Activated naive CD4-positive, alpha-beta T cell (primary cell): ENCODE measurements at places on chromosomes 13 and 19.

GRCh38 chr13:99305158-99305557 is 2.0 kb downstream of the GPR183 start:
- no peak for DNase-seq

DNA sequence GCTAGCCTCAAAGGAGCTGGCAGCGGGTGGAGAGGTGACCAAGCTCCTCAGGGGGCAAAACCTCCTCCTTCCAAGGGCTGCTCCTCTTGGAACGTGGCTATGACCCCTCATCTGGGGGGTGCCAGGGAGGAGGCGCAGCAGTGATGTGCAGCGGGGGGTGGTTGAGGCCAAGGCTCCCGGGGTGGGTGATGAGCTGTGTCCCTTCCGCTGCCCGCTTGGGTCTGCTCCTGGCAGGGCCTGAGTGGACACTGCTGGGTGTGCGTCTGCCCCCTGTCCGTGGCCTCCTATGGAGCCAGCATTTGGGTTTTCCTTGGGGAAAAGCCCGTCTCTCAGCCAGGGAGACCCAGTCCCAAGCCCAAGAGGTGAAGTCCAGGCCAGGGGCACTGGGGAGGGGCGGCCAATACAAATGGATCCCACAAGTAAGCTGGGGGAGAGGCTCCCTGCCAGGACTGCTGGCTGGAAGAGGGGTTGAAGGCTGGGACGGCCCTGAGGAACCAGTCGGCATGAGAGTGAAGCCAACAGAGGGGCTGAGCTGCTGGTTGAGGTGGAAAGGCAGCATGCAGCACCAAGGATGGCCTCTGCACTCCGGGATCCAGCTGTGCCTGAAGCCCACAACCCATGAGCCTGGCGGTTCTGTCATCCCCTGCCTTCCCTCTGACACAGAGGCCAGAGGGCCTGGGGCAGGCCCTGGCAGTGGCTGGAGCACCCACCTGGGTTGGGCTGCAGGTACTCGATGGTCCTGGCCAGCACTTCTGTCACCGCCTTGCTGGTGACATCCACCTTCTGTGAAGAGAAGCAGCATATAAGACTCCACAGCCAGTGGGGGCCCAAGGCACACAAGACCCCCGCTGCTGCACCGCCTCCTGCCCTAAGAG is 22.7 kb downstream of the MPND start:
- DNase-seq, result no peak

GRCh38 chr19:28292822-28293500 is 920.0 kb downstream of the UQCRFS1 start:
- DNase-seq, result no peak

DNA sequence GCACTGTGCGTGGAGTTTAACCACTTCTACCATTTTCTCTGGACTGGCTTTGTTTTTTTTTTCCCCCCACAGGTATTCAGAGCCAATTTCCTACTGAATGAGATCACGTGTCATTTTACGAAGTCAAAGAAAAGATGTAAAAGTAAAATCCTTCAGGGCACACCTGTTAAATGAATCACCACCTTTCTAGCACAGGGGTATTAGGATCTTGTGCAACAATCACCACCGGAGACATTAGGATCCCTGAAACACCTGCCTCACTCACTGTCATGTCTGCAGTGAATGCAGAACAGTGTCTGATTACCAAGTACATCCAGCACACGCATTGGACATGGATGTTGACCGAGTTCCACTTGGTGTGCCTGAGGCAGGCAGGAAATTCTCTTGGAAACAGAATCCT is 17.2 kb downstream of the BRD4 start:
- no peak for DNase-seq

DNA sequence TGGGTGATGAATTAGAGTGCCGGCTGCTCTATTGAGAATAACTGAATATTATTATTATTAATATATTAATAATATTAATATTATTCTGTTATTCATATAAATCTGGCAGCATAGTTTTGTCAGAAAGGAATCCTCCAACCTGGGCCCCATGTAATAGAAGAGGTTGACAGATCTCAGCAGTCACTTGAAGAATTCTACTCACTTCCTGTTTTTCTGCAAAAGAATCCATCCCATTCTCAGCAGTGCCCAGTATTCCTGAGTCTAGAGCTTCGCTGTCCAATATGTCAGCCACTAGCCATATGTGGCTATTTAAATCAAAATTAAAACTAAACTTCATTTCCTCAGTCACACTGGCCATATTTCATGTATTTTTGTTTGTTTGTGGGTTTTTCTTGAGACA is 72.4 kb upstream of the USPL1 start:
- no peak for DNase-seq
